ENCODE measurements at places on chromosomes 4 and X. TPM values are rescaled to one million over a fixed set of nuclear protein-coding genes. Genes with fewer than 3 reads are reported as not detected.
A peak's percentile ranks its signal among the peaks of the same experiment; 100 is the strongest.

DNA sequence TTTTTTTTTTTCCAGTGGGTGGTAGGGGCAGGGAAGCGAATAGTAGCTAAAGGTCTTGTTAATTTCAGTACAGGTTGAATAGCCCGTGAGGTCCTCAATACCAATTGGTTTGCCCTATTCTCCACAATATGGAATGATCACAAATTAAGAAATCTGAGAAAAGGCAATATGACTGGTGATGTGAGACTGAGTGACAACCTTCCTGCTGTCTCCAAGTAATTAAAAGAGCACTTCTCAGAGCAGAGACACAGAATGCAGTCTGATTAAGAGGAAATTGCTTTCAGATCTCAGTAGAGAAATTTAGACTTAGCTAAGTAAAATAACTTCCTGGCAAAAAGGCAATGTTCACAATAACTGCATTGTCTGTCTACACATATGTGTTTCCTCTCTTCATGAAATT, 23.0 kb downstream of the GPR174 start:
- no peak for DNase-seq

GRCh38 chrX:21747558-21747957, 10.4 kb downstream of the SMPX start:
- DNase-seq = no peak

DNA sequence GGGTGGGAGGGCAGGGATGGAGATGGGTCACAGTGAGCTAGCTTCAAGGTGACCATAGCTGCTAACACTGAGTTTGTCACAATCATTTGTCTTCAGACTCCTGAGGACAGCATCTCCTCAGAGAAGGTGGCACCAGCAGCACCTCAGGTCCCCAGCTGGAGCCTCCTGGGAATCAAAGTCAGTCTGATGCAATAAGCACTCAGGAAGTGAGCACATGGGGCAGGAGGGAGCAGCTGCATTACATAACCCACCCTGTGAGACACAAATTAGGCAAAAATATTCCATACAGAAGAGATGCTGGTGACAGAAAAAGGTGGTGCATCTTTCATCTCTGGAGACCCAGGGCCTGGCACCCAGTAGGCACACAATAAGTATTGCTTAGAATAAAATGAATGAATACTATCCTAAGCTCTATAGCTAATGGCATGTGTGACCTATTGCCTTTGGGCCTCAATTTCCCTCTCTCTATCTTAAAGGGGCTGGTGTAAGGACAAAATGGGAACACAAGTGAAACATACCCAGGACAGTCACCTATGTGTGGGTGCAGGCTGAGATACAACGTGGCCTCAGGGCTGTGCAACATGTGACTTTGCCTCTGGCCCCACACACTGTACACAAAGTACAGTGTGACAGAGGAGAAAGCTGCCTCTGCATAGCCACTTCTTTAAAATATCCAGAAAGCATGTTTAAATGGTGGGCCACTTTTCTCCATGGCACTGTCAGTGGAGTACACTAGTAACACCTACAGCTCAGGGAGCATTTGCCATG, 37.1 kb downstream of the SLC39A8 start:
- DNase-seq = no peak

DNA sequence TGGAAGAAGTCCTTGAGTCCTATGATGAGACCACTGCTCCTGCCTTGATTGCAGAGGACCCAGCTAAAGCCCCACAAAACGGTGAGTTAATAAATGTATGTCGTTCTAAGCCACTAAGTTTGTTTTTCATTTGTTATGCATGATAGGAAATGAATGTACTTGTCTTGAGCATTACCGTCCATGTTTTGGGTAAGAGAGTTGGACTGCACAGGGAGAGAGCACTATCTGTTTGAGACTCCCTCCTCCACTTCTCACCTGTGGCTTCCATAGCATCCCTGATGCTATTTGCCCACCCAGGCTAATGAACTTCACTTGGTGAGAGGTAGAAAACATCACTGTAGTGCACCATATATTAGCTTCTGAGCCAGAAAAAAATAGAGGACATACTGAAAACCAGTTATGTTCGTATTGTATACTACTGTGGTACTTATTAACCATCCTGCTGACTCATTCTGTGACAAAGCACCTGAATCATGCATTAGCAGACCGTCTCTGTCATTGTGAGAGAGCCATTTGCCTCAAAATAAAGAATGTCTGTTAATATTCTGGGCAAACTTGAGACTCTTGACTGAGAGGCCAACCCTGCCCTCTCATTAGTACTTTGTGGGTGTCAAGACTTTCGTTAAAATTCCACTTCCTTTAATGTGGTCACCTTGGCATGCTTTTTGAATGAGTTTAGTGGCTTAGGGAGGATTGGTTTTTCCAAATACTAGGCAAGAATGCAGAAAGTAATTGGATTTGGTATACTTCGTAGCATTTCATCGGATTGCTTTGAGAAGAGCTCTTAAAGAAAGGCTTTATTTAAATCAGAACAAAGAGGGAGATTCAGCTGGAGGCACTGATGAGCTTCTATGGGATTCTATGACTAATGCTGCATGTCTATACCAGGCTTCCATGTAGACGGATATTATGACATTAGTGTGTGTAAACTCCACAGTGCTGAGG, 99.3 kb upstream of the GRPR start:
- DNase-seq = no peak

DNA sequence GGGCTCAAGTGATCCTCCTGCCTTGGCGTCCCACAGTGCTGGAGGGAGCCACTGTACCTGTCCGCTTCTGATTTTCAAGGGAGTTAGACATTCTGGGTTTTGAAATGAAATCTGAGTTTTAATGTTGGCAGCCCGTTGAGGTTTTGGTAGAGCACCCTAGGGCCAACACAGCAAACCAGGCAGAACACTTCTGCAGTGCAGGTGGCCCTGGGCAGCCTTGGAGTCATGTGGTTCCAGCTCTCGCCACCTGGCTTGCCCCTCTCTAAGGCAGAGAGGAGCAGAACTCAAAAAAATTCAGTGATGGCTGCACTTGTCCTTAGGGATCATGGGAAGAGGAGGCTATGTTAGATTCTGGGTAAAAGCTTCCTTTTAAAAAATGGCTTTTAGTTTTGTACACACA, 74.9 kb downstream of the CLDN34 start:
- DNase-seq = no peak

IQCM gene
- not detected for polyA plus RNA-seq

DNA sequence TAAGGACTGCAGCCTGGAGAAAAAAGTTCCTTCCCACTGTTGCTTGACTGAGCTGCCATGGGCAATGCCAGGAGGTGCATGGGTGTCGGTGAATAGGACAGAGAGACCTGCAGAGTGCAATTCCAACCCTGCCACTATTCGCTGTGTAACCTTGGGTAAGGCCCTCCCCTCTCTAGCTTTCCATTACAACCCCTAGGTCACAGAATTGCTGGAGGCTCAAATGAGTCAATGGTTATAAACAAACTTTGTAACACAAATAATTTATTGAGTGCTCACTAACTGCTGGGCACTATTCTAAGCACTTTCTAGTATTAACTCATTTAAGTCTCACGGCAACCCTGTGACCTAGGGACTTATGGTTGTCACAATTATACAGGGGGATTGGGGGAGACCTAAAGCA, 37.8 kb downstream of the PJA1 start:
- no peak for DNase-seq

DNA sequence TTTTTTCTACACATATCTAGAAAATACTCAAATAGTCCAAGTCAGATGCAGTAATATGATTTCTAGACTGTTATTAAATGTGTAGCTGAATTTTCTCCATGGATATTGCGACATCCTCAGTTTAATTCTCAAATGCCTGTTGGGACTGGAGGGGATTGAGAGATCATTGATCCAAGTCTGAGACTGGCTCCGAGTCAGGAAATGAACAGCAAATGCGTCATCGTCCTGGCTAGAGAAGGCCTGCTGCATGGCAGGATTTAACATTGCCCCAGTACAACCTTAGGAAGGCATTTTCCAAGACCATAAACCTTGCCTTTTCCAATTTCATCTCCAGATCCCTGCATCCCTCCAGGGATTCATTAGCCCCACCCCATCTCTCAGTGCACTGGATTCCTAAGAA, 56.6 kb upstream of the SLC6A14 start:
- peak; percentile 38 for DNase-seq

GPRASP3 gene
- 7.0 TPM for polyA plus RNA-seq

USP17L25 gene
- polyA plus RNA-seq = not detected

DNA sequence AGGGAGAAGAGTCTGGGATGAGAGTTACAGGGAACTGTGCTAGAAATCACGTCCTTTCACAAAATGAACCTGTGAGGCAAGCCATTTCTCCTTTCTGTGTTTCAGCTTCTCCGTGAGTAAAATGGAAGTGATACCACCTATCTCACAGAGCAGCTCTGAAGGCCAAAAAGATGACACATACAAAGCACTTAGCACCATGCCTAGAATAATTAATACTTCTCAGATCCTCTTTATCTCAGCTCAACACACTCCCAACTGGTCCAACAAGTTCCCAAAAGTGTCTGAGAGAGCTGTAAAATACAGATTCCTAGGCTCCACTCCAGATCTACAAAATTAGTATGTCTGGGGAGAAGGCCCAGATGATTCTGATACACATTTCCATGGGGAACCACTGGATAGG, 38.3 kb downstream of the LHFPL1 start:
- no peak for DNase-seq

CABS1 gene
- polyA plus RNA-seq = not detected

GRCh38 chr4:86718152-86718551, 124.0 kb downstream of the PTPN13 start:
- no peak for DNase-seq

DNA sequence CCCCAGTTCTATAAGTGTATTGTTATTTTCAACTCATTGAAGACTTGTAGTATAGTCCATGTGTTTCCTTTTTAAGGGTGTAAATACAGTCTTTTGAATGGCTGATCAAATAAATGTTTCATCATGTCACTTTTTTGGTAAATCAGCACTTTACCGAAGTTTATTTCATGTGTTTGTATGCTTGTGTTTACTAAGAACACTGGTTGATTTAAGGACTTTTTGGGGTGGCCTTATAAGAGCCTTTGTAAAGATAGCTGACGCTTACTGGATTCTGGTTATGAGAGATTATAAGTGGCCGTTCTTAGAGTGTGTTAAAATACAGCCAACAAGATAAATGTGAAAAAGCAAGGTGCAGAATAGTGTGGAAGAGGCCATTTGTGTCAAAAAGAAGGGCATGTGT, 2.6 kb downstream of the UBE2K start:
- no peak for DNase-seq

TGIF2LX gene
- not detected for polyA plus RNA-seq

CLNK gene
- 0.34 TPM for polyA plus RNA-seq

DSPP gene
- polyA plus RNA-seq = 0.04 TPM

GRCh38 chrX:42832764-42833549, 55.0 kb upstream of the PPP1R2C start:
- DNase-seq = no peak

- DNase-seq = no peak
Observed at GRCh38 chrX:12965131-12965940, 9.6 kb upstream of the TMSB4X start.

DNA sequence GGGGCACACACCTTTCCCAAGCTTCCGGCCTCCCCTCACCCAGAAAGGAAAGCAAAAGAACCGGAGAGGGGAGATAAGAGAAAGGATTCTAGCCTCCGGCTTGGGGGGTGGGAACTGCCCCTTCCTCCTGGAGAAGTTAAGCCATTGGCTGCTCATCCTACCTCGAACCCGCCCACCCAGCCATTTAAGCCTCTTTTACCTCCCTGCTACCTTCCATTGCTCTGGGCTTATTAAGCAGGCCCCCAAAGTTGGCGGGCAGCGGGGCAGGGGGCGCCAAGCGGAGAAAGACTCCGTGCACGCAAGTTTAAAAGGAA, 2.3 kb downstream of the MAML3 start:
- no peak for DNase-seq

TBC1D8B gene
- 4.6 TPM for polyA plus RNA-seq

DNA sequence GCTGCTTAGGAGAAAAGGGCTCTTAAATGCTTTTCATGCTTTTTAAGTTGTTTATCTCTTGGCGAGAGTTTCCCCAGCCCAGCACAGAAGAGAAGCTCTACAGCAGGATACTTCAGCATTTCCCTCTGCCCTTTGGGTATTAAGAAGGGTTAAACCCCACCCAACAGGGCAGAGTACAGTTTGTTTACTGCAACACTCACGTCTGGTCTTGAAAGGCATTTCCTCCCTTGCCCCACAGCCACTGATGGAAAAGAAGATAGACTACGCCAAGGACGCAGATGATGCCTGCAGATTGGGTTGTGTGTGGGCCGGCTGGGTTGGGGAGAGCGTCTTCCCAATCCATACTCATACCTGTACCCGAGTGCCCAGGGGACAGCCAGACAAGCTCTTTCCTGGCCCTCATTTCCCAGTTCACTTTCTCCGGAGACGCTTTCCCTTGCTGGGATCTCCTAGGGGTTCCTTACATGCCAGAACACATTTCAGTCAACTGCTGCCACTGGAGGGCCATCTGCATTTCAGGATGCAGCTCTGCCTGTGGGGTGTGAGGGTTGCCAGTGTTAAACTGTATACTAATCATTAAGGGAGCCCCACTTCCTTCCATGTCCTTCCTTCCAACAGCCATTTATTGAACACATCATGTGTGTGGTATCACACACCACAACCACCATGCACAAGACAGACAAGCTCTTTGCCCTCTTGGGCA, 96.5 kb upstream of the DHX15 start:
- DNase-seq = no peak

DNA sequence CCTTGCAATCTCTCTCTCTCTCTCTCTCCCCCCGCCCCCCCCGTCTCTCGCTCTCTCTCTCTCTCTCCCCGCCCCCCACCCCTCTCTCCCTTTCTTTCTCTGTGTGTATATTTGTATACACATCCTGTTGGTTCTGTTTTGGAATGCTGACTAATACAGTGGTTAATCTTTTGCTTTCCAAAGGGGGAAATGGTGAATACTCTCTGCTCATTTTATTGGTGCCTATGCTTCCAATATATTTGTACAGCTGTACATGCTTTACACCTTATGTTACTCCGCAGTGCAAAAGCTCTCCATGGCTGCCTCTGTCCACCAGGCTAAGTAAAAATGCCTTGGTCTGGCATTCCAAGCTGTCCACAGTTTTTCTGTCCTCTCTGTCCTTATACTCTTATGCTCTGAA, 158.8 kb downstream of the RBMX2 start:
- no peak for DNase-seq

GRCh38 chrX:56764153-56764974, 35.3 kb downstream of the NBDY start:
- peak; percentile 96 for DNase-seq

SMIM10L2A gene
- 2.2 TPM for polyA plus RNA-seq

DNA sequence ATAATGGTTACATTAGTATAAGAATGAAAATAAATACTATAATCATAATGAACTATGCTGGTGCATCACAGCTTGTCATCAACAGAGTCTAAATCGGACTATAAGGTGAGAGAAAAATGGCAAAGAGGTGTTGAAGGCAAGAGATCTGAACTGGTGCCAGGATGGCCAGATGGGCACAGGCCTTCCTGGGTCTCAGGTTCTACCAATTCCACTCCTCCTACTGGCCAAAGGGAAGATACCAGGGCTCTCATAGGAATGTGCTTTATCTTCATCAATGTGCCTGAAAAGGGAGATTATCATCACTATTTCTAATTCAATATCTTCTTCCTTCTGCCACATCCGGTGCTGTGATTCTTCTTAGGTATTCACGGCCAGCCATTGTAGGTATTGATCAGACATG, 107.6 kb downstream of the GASK1B start:
- no peak for DNase-seq

HTN1 gene
- 0.08 TPM for polyA plus RNA-seq
